ENCODE measurements at places on chromosomes 4 and X. TPM values are rescaled to one million over a fixed set of nuclear protein-coding genes. Genes with fewer than 3 reads are reported as not detected.

The SATL1 gene
- not detected for total RNA-seq

The RAB33A gene
- 0.11 TPM for total RNA-seq

The ANXA10 gene
- total RNA-seq = 2.5 TPM

The ZNF630 gene
- 0.27 TPM for total RNA-seq

The DIPK2B gene
- not detected for total RNA-seq

The TMEM164 gene
- 111 TPM for total RNA-seq

The PDE6B gene
- not detected for total RNA-seq

The CNKSR2 gene
- total RNA-seq = 2.2 TPM

The NUP54 gene
- total RNA-seq = 28.6 TPM

The HS3ST1 gene
- total RNA-seq = 0.35 TPM

The BTK gene
- not detected for total RNA-seq

The MTTP gene
- 0.02 TPM for total RNA-seq

The TMEM154 gene
- total RNA-seq = 0.07 TPM

The RAB40AL gene
- total RNA-seq = not detected

The CLCN3 gene
- 21.6 TPM for total RNA-seq

The PRPS1 gene
- total RNA-seq = 89.0 TPM

The APLN gene
- total RNA-seq = 0.72 TPM

The PCYT1B gene
- total RNA-seq = 0.02 TPM

The KANTR gene
- total RNA-seq = 1.9 TPM

The TMEM187 gene
- total RNA-seq = 5.7 TPM

The MAPK10 gene
- 0.29 TPM for total RNA-seq

The RADX gene
- 0.08 TPM for total RNA-seq

The MSX1 gene
- total RNA-seq = 9.2 TPM

The OGT gene
- total RNA-seq = 34.7 TPM

Measured in A549 treated with dexamethasone at 1 μM for 4 hours (cell line).